T47D (cell line): ENCODE measurements at places on chromosomes 2 and 18.

GRCh38 chr18:23450022-23450421 lies 3.1 kb upstream of the RIOK3 start:
- DNase-seq: no peak

GRCh38 chr2:238203973-238204683 lies 633 bp upstream of the ILKAP start:
- no peak for DNase-seq

DNA sequence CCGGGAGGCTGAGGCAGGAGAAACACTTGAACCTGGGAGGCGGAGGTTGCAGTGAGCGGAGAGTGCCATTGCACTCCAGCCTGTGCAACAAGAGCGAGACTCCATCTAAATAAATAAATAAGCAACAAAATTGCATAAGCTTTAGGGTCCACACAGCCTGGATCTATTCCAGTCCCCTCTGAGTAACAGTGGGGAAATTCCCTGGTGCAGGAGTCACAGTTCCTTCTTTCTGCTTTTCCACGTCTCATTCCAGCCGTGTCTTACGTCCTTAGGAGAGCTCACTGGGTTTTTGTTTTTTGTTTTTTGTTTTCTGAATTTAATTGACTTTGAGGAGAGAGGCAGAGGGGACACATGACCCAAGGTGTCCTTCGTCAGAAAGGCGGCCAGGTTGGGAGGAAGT lies 44.6 kb downstream of the B3GNT2 start:
- DNase-seq: no peak

GRCh38 chr2:10009811-10010781 lies 33.3 kb upstream of the KLF11 start:
- DNase-seq: no peak

- DNase-seq: no peak
These were observed 34.0 kb upstream of the COL3A1 start for GRCh38 chr2:188940171-188940570.

DNA sequence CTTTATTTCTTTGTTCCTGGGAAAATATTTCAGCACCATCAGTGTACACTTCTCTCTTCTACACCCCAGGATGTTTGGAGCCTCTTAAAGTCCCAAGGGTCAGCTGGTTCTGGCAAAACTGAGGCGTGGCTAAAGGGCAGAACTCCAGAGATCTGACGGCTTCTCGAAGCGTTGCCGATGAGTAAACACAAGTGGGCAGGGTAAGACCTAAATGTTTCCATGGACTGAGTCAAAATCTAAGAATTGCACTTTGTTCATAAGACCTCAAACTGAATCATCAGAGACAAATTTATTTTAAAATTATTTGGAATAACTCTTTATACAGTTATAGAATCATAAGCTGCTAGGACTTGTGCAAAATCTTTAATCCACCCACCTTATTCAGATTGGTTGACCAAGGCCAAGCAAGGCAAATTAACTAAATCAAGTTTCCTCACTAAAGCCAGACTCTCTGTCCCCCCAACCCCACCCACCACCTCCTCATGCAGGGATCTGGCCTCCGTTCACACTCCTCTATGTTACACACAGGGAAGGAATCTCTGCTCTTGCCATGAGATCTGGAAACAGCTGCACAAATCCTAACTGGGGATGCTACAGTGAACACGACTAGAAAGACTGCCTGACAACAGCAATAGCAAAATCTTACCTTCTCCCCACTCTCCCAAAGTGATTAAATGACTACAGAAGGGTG lies 342.6 kb upstream of the KLHL29 start:
- no peak for DNase-seq

DNA sequence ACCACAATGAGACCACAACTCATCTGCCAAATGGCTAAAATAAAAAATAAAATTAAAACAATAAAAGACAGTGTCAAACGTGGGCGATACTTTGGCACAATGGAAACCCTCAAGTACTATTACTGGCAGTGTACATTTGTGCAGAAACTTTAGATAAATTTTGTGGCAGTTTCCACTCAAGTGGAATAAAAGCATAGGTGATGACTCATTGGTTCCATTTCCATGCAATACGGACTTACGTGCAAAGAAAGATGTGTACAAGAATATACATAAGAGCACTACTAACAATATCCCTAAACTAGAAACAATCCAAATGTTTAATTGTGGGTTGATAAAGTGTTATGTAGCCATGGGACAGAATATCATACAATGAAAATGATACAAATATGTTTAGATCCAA lies 259.0 kb upstream of the HNMT start:
- DNase-seq: no peak

DNA sequence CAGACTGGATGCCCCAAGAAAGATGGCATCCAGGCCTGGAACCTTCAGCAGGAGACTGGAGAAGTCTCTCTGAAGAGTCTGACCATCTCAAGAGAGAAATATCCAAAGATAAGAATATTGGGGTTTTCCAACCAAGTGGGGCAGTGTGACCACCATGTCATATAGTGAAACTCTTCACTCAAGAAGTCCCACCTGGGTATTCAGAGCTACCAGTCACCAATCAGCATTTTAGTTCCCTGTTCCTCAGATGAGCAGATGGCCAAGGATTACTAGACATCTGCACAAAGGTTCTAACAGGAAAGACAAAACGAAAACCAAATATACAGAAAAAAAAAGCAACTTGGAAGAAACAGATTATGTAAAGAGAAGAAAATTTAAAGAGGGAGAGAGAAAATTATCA lies 38.5 kb upstream of the CXCR4 start:
- no peak for DNase-seq

- no peak for DNase-seq
These were observed 1160.1 kb downstream of the RPIA start for GRCh38 chr2:89851583-89851905.

GRCh38 chr2:10180229-10180628 lies 57.7 kb downstream of the RRM2 start:
- DNase-seq: no peak

DNA sequence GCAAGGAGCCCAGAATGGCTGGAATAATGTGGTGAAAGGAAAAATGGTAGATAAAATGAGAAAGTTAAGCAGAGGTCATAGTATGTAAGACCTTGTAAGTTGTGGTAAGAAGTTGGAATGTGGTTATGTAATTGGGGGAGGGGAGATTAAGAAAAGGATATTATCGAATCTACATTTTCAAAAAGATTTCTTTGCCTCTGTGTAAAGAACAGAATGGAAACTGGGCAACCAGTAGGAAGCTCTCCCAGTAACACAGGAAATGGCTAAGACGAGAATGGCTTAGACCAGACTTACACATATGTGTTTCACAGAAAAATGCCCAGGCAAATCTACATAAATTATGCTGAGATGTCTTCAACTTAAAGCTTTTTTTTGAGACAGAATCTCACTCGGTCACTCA lies 13.2 kb downstream of the MEMO1 start:
- DNase-seq: no peak

DNA sequence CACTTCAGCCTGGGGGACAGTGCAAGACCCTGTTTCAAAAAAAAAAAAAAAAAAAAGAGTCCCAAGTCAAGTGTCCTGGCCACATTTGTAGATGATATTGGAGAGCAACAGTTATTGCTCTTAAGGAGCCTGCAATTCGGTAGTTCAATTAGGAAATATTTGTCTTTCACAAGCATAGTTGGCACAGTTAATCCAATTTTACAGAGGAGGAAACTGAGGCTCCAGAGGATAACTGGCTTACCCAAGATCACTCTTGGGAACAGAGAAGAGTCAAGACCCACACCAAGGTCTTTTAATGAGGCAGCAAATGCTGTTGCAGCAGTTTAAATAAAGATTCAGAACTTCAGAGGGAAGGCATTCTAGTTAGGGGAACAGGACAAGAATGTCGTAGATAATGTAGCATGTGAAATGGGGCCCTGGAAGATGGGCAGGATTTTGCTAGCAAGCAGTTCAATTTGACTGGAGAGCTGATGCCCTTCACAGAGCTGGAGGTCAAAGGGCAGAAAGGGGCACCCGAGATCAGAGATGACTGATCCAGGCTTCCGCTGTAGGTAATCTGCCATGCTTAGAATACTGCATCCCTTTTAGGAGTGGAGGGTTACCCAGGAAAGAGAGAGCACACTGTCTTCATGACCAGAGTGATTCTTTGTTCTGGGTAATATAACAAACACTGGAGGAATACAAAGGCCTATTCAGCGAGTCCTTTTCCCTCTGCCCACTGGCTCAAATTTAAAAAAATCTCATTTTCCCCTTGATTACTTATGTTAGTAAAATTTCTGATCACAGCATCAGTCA lies 3.0 kb downstream of the NPC1 start:
- no peak for DNase-seq

- peak; percentile 12 for DNase-seq
These were observed 78.5 kb downstream of the ACSL3 start for GRCh38 chr2:222939208-222939856.

DNA sequence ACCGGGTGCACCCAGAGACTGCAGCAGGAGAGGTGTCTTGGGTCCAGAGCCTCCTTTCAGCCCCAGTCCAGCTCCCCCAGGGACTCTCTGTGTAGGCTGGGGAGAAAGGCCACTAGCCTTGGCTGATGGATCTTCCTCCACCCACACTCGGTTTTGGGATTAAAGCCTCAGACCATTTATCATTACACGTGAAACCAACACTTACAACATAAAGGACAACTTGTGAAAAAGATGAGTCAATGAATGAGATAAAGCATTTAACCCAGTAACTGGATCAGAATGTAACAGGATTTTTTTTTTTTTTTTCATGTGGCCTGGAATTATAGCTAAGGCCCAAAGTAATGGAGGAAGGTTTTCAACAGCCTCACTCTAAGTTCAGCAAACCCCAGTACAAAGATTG lies 32.1 kb downstream of the NAT8 start:
- no peak for DNase-seq

DNA sequence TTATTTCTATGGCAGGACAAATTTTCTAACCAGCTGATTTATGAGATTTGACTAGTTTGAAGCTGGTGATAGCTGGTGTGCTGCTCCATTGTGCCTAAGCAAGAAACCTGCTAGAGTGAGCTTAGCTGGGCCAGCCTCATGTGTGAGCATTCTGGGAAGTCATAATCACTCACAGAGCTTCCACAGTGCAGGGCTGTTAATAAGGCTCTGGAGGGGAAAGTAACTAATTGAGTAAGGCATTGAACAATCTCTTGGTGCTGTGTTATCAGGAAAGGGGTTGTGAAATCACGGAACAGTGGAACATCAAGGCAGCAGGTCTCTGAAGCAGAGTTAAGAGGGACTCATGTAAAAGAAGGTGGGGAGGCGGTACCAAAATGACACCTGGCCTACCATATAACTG lies 772.6 kb downstream of the MBD2 start:
- DNase-seq: no peak

GRCh38 chr2:27537287-27537686 lies 40.6 kb downstream of the GCKR start:
- no peak for DNase-seq

GRCh38 chr2:218218268-218219185 lies 1.5 kb downstream of the ARPC2 start:
- DNase-seq: no peak

GRCh38 chr18:68148863-68149262 lies 566.0 kb downstream of the TMX3 start:
- DNase-seq: no peak

- no peak for DNase-seq
These were observed 22.9 kb upstream of the MTX2 start for GRCh38 chr2:176246331-176246730.

GRCh38 chr2:164145093-164145987 lies 409.5 kb upstream of the FIGN start:
- DNase-seq: no peak

GRCh38 chr2:158539176-158540005 lies 82.6 kb downstream of the PKP4 start:
- DNase-seq: peak; percentile 44

DNA sequence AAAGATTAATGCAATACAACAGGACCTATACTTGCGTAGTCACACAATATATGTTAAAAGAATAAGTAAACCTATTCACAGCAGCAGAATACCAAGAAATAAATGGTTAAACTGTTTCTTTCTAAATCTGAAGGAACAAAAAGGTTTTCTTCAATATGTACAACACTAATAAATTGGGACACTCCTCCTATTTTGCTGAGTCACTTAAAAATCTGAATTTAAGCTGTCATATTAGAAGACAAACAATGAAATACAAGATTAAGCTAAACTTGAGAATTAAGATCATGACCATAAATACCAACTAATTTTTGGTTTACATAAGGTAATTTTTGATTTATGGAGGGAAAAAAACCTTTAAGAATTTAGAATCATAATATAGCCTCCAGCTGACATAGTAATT lies 92.8 kb downstream of the ARHGEF33 start:
- no peak for DNase-seq

DNA sequence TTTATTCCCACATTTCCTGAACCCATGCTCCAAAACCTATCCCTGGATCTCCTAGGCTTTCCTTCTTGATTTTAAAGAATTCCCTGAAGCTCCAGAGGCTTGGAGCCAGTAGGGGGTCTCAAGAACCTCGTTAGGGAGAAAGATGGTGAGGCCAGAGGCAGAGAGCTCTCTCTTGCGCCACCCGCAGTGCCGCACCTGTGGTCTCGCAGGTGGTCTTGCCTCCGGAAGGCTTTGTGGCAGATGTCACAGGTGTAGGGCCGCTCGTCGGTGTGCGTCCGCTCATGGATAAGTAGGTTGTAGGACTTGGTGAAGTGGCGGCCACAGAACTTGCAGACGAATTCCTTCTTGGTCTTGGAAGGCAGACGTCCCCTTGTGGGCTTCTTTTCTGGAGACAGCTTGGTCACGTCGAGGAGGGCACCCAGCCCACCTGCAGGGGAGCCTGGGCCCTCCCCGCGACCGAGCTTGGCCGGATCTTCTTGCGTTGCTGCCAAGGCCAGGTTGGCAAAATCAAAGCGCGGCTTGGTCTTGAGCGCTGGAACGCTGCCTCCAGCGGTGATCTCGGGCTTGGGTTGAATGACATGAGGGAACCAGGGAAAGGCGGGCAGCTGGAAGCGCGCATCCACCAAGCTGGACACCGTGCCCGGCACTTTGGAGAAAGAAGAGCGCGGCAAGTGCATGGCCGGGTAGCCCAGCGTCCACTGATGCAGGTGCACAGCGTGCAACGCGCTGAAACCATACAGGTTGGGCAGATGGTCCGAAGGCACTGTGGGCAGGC lies 5.3 kb downstream of the OSR1 start:
- no peak for DNase-seq

DNA sequence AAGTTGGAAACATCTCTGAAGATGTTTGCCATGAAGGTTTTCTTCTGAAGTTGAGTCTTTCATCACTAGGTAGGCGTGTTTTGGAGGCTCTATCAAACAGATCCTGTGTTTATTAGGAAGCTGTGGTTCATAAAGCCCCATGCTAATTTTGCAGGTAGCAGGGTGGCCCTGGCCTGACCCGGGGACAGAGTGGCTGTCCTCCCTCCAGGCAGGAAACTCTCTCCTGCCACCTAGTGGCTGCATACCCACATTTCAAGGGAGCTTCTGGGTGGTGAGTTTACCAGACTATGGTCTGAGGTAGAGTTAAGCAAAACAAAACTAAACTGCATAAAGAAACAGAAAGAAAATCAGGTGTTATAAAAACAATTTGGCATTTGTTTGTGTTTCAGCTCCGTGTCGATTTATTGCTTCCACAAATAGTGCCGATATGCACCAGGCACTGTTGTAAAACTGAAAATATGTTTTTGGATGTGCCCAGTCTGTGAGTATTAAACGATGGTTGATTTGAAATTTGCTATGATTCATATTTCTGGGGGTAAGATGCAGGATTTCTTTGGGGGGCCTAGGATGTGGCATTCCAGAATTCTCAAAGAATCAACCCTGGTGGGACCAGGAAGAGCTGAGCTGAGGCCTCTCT lies 26.0 kb upstream of the IL37 start:
- DNase-seq: peak; percentile 42

- DNase-seq: no peak
These were observed 291.0 kb downstream of the CELF4 start for GRCh38 chr18:37274309-37275236.
